Stimulated activated CD4-positive, alpha-beta T cell treated with anti-CD3 and anti-CD28 coated beads, Interleukin-15, amount 100 ng/mL, for 24 hours (primary cell): ENCODE measurements at places on chromosomes 4 and X.
A peak's percentile ranks its signal among the peaks of the same experiment; 100 is the strongest.

DNA sequence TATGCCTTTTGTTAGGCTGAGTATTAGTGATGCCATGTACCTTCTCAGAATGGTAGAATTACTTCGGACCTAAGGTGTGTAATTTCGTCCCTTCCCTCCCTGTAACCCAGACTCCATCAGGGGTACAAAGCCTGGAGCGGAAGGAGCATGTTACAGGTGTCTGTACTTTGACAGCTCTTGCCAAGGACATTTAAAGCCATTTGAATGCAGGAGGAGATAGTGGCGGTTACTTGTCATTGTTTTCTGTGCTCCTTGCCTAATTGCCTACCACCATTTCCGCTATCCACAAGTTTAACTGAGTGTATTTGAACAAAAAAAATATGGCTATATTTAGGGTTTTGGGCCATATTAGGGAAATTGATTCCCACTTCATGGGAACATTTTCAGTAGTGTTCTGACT is 1.8 kb downstream of the FNIP2 start:
- DNase-seq = no peak

- DNase-seq = no peak
These were observed 78.8 kb downstream of the CBR4 start for GRCh38 chr4:168931215-168931650.

GRCh38 chr4:121791481-121791880 is 9.6 kb upstream of the EXOSC9 start:
- DNase-seq = no peak

DNA sequence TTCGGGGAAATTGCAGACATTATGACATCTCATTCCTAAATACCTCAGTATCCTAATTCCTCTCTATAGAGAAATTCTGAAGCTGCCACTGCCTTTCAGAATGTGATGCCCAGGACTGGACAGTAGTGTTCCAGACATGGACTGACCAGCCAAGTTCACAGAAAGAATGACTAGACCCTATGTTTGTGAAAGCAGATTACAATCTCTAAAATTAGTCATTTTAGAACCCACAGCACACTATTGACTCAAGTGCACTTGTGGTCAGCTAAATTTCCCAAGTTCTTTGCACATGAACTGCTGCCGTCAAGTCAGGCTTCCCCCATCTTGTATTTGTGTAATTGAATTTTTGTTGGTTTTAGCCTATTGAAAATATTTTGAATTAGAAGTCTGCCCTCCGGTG is 81.0 kb upstream of the ESX1 start:
- DNase-seq = no peak

GRCh38 chr4:946517-947471 is 14.5 kb downstream of the TMEM175 start:
- no peak for DNase-seq

GRCh38 chr4:54254915-54255246 is 25.8 kb downstream of the PDGFRA start:
- no peak for DNase-seq

GRCh38 chr4:38529189-38530115 is 134.5 kb upstream of the KLF3 start:
- peak; percentile 61 for DNase-seq

DNA sequence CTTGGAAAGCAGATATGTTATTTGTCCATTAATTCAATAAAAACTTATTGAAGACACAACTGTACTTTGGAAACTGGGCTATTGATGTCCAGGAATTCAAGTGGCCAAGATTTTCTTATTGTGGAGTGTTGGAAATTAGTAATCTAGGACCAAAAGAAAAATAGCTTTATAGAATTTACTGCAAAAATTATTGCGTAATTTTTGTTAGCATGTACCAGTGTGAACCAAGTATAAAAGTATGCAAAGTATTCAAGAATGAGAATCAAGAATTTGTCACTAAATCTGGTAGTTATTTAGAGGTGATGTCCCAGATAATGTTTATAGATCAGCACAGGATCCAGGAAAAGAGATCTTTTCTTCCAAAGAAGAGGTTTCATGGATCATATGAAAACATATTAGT is 468.9 kb upstream of the CTSO start:
- DNase-seq = no peak

DNA sequence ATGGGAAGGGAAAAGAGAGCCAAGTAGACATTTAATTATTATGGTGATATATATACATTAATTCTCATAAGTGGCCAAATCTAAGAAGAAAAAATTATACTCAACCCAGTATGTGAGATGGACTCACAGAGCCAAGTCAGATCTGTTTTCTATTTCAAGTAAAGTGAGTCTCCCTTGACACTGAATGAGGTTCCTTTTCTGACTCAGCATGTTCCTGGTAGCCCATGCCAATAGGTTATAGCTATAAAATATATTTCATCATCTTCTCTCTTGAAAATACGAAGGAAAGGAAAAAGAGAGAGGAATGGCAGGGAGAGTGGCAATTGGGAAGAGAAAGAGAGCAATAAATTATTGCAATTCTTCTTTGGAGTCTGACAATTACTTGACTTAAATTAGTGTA is 68.8 kb upstream of the GRIA2 start:
- DNase-seq = no peak

DNA sequence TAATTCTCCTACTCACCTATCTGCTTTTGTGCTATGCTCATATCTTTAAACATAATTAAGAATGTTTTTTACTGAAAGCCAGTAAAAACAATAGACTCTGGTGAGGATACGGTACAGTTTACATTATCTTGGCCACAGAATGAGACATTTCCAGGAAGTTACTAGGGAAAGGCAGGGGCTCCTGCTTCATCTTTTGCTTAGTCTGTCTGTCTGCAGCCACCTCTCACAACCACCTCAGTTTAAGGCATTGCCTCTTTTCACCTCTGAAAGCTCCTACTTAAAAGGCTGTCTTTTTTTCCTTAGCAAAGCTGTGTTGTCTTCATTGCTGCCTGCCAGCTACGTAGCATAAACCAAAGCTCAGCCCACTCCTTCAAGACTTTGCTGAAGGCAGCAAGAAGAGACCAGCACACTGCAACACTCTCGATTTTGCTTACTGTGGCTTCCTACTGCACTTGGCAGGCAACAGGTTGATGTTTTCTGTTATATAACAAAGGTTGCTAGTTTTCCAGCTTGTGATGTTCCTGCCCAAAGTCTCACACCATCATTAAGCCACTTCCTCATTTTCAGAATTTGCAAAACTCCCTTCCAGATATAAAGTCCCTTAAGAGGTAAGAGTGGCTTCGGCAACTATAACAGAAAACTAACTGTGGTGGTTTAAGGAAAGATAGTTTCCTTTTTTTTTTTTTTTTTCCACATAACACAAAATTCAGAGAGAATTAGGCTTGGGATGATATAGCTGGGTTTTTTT is 432.9 kb downstream of the GRXCR1 start:
- DNase-seq = no peak

DNA sequence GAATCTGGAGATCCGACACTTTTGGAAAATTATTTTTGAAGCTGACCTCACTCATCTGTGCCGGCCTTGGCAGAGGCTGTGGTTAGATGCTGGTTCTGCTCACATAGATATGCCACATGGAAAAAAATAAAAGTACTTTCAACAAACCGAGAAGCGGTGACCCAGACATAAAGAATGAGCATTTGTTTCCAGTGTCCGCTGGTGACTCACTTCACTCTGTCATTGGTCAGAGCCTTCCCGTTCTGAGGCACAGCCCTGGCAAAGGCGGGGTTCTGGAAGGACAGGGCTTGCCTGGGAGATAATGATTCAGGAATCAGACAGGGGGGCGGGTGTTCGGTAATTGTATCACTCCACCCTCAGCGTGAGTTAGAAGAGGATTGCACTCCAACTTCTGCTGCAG is 172.4 kb upstream of the MXRA5 start:
- DNase-seq = no peak

GRCh38 chr4:170047771-170048354 is 21.7 kb upstream of the MFAP3L start:
- DNase-seq = peak; percentile 64

- DNase-seq = no peak
These were observed 1628.2 kb upstream of the ADGRL3 start for GRCh38 chr4:59571805-59572430.

GRCh38 chr4:99670409-99671073 is 12.9 kb upstream of the C4orf54 start:
- DNase-seq = no peak

DNA sequence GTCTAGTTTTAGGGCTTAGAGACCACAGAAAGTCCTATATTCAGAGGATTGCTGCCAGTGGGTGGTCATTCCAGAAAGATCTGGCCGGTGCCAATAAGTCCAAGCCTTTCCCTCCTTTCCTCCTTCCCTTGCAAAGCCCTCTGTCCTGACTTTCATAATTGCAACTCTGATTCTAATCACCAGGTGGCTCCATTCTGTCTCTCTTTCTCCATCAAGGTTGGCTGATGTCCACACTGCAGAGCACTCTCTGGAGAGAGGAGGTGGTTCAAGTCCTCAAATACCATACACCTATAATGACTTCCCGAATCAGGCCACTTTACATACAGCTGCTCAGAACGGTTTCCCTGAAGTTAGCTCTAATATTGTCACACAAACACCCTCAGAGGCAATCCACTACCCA is 22.4 kb upstream of the ARMCX4 start:
- no peak for DNase-seq

- no peak for DNase-seq
These were observed 129.4 kb downstream of the RASL11B start for GRCh38 chr4:52991472-52991871.

GRCh38 chrX:1860936-1861594 is 246.2 kb downstream of the ASMT start:
- no peak for DNase-seq

DNA sequence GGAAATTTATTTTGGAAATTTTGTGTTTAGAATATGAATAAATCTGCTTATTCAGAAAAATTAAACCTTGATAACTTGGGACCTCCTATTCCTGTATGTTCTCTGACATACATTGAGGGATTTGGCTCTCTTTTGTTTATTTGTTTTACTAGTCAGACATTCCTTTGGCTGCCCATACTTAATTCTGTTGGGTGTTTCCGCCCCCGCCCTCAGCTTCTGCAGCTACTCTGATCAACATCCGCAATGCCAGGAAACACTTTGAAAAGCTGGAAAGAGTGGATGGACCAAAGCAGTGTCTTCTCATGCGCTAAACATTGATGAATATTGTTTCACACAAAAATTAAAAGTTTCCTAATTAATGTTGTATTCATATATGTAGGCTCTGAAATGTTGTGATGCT is 40.5 kb downstream of the RRAGB start:
- no peak for DNase-seq

DNA sequence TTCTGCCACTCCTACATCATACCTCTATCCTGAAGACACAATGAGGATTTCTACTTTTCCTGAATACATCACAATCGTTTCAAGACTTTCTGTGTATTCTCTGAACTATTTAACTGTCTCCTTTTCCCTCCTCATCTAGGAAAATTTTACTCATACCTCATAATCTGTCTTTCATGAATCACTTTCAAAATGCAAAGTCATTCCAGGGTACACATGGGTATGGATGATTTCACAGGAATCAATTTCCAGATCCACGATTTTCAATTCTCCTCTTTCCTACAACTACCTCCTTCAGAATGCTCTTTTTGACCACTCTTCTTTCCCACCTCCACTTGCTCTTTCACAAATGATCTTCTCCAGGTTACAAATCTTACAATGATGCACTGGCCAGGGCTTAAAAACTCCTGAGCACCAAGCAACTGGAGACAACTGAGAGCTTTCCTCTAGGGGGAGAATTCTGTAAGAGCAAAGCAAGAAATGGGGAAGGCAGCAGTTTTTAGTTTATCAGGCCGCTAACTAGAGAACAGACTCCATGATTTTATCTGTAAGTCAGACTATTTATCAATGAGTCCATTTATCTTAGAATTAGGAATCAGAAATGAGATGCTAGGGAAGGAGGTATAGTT is 116.4 kb downstream of the PPP3CA start:
- no peak for DNase-seq

- DNase-seq = no peak
These were observed 31.5 kb downstream of the GRIA3 start for GRCh38 chrX:123215397-123216089.

DNA sequence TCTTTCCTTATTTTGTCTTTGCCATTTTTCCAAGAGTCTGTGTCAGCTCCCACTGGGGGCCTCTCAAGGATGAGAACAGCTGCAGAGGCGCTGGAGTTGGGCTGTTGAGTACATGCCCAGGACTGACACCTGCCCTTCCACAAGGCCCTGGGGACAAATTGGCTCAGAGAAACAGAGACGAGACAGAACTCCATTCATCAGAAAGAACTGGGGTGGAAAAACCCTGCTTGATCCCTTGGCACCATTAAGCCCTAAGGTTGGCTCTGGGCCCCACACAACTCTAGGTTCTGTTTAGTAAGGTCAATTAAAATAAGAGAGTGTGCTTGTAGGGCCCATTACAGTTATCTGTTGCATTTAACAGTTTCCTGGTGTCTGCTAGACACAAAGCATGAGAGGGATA is 63.6 kb downstream of the DCX start:
- DNase-seq = no peak

GRCh38 chr4:88661739-88662138 is 35.9 kb downstream of the NAP1L5 start:
- no peak for DNase-seq

DNA sequence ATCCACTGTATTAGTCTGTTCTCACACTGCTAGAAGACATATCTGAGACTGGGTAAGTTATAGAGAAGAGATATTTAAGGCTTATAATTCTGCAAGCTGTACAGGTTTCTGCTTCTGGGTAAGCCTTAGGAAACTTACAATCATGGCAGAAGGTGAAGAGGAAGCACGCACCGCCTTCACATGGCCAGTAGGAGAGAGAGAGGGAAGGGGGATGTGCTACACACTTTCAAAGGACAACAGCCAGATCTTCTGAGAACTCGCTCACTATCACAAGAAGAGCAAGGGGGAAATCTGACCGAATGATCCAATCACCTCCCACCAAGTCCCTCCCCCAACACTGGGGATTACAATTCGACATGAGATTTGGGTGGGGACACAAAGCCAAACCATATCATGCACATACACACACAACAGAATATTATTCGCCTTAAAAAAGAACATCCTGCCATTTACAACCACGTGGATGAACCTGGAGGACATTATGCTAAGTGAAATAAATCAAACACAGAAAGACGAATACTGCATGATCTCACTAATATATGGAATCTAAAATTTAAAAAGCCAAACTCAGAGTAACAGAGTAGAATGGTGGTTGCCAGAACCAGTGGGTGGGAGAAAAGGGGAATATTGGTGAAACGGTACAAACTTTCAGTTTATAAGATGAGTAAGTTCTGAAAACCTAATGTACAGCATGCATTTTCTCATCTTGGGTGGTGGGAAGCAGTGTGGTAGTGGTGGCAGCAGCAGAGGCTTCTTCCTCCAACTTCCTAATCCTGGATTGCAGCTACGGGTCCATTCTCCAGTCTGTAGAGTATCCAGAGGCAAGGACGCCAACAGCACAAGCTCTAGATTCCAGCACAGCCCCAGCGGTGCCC is 12.8 kb downstream of the FRYL start:
- no peak for DNase-seq

- no peak for DNase-seq
These were observed 16.1 kb upstream of the CXCR3 start for GRCh38 chrX:71634366-71634765.

GRCh38 chr4:2651546-2651945 is 104.6 kb downstream of the TNIP2 start:
- no peak for DNase-seq

DNA sequence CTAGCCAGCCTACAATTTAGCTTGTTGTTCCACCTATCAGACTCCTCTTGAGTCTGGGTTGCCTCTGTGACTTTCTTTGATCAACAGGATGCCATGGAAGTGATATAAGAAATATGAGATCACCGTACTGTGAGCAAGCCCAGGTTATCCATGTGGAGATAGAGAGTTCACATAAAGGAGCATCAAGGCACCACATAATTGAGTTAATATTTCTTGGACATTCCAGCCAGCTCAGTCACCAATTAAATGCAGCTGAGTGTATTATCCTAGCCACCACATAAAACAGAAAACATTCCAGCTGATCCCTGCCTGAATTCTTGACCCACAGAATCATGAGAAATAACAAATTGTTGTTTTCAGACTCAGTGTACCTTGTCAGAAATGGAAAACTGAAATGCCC is 253.6 kb downstream of the PPP1R2C start:
- no peak for DNase-seq
